Hepatic stellate cell (primary cell): ENCODE measurements at places on chromosomes 13 and 19.

DNA sequence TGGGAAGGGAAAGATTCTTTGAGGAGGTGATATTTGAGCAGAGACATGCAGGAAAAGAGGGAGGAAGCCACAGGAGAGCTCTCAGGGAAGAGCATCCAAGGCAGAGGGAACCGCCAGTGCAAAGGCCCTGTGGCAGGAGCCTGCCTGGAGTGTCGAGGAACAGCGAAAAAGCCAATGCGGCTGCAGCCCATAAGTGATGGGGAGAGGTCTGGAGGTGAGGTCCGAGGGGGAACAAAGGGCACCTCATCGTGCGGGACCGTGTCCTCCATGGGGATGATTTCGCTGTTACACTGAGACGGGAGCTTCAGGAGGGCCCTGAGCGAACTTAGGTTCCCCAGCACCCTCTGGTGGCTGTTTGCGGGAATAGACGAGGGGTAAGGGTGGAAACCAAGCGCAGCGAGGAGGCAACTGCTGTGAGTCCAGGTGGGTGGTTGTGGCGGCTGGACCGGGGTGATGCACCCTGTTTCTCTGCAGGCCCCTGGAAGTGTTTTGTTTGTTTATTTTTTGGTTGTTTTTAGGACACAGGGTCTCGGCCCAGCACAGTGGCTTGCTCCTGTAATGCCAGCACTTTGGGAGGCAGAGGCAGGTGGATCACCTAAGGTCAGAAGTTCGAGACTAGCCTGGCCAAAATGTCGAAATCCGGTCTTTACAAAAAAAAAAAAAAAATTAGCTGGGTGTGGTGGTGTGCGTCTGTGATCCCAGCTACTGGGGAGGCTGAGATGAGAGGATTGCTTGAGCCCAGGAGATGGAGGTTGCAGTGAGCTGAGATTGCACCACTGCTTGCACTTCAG, 5.9 kb upstream of the EHD2 start:
- peak; percentile 75 for DNase-seq

DNA sequence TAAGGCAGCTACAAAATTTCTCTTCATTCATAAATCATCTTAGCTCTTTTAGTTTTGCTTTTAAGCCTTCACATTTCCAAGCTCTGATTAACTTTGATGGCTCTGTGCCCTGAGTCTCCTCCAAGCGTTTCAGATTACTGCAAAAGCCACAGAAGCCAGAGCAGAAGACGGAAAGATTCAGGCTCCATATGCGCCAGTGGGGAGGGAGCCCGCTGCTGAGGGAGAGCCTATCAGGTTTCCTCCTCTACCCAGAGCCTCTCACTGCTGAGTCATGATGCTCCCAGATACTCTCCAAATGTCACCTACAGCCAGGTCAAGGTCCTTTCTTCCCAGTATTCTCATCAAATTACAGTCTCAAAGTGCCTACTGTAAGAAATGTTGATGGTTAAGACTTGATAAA, 193.6 kb downstream of the RAP2A start:
- peak; percentile 13 for DNase-seq

DNA sequence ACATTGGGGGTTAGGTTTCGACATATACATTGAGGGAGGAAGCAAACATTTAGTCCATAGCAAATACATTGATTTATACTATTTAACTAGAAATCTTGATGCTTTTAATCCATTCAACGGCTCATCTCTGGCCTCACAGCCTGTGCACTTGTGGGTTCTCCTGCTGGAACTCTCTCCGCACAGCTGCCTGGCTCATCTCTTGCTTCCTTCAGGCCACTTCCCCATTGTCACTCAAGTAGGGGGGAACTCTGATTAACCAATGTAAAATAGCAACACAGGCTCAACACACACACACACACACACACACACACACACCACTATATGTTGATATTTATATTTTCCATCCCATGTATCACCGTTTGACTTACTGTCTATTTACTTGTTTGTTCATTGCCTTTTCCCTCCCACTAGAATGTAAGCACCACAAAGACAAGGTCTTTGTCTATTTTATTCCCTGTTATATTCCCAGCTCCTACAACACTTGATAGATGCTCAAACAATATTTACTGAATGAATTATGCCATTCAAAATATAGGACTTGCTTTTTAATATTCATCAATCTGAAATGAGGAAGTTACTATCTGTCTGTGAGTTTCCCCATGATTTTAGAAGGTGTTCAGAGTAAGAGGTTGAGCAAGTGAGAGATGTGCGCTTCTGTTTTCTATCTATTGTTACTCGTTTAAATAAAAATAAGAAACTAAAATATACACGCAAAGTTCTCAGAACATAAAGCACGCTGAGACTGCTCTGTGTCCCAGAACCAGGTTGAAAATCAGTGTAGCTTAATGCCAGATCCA, 29.8 kb upstream of the PABPC3 start:
- DNase-seq, result no peak

DNA sequence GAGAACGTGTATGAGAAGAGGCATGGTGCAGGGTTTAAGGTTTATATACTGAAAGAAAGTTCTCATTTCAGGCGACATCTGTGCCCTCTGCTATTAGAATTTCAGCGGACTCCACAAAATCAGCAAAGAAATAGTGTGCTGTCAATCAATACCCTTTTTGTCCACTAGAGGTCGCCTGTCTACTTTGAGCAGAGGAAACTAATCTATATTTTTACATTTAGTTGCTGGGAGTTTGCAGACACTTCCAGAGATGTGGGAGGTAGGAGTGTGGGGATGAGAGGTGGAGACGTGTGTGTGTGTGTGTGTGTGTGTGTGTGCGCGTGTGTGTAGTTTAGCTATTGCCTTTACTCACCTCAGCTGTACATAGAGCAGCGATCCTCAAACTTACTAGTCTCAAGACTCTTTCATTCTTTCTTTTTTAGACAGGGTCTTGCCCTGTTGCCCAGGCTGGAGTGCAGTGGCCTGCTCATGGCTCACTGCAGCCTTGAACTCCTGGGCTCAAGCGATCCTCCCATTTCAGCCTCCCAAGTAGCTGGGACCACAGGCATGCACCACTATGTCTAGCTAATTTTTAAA, 9.7 kb downstream of the INAFM1 start:
- DNase-seq, result no peak

DNA sequence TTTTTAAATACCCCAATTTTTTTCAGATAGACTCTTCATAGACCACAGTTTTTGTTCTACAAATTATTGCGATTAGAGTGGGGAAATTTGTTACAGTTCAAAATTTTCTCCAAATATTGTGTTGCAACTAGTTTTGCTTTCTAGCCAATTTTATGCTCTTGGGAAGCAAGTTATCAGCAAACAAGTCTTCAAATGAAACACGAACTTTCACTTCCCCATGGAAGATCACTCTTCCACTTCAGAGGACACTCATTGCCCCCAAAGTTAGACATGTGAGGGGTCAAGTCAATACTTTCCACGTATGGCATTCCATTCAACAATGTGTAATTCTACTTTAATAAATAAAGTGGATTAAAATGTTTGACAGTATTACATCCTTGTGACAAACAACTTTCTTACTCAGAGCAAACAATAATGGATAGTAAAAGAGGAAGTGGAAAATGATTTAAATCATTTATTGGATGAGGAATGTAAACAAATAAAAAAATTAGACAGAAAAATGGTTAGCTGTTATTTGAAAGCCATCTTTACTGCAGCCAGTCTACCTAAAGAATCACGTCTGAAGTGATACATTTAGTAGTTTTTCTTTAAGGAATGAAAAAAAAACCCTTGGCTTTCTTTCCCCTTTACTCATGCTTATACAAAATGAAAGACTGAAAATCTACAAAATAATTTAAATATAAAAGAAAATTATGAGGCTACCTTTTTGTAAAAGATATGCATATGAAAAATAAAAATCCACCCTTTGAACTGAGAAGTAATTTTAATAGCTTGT, 41.2 kb upstream of the TNFSF11 start:
- DNase-seq, result no peak

DNA sequence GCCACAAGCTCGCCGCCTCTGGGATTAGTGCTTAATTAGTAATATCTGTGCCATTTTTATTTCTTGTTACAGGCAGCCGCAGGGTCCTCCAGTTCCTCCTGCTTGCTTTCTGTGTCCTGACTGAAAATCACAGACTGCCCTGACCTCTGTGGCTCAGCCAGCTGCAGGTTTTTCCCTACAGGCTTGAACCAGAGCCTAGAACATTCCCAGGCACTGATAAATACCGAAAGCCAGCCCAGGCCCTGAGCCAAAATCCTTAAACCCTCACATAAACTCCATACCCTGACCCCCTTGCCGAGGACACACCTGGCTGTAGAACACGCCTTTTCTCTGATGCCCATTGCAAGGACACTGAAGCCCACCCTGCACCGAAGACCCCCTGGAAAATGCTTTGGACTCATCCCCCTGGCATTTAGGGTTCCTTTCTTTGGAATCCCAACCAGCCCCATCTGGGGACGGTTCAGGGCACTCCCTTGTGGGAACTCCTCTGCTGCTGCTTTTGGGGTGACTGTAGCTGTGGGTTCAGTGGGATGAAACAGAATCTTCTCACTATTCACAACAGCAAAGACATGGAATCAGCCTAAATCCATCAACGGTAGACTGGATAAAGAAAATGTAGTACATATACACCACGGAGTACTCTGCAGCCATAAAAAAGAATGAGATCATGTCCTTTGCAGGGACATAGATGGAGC, 15.5 kb downstream of the DPP9 start:
- no peak for DNase-seq

DNA sequence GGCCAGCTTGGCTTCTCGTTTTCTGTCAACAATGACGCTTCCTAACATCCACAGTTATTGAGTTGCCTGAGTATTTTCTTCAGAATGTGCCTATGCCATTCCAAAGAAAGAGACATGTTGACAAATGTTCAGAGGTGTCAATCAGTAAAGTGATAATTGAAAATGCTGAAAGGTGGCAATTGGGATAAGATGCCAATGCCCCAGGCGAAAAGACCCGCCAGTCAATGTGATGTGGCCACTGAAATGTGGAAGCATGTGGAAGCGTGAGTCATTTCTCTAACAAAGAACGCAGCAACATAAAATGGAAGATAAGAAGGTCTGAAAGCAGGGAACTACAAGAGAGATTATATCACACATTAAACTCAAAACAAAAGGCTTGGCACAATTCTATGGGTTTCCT, 882.2 kb upstream of the SLC10A2 start:
- DNase-seq, result no peak

DNA sequence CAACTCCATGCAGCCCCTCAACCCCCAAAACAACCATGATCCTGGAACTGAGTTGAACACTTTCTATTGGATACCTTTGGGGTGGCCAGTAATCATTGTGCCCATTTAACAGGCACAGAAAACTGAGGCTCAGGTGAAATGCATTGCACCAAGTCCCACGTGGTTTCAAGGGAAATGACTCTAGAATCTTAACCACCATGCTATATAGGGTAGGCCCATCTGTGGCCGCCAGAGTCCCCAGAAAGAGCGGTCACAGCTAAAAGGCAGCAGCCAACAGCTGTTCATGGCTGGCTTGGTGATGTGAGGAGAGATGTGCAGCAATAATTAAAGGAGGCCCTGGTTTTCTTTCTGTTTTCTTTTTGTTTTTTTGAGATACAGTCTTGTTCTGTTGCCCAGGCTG, 2.6 kb downstream of the CNN1 start:
- no peak for DNase-seq

- no peak for DNase-seq
Observed at GRCh38 chr13:27822258-27822872, 30.1 kb downstream of the GSX1 start.

GRCh38 chr13:49071341-49071937, 95.7 kb downstream of the FNDC3A start:
- DNase-seq, result no peak

GRCh38 chr13:46576762-46577161, 23.8 kb downstream of the LRCH1 start:
- no peak for DNase-seq

- DNase-seq, result peak; percentile 21
Observed at GRCh38 chr13:30191491-30192100, 115.8 kb downstream of the KATNAL1 start.

- no peak for DNase-seq
Observed at GRCh38 chr13:105153611-105154010, 1381.9 kb downstream of the EFNB2 start.

- no peak for DNase-seq
Observed at GRCh38 chr13:62093984-62094780, 678.5 kb upstream of the PCDH20 start.

DNA sequence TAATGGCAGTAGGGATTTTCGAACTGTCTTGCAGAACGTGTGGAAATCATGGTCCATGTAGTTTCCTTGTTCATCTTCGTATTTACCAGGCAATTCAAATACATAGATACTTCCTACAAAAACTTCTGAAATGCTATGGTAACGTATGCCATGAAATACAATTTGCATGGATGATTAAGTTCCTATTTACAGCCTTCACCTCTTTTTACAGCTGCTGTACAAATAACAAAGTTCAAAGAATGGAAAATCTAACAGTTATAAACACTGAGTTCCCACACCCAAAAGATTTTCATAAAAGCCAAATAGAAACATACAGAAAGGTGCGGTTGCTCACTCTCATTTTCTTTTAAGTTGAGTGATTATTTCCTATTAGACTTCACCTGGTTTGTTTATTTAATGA, 115.8 kb upstream of the TNFSF11 start:
- DNase-seq, result no peak

DNA sequence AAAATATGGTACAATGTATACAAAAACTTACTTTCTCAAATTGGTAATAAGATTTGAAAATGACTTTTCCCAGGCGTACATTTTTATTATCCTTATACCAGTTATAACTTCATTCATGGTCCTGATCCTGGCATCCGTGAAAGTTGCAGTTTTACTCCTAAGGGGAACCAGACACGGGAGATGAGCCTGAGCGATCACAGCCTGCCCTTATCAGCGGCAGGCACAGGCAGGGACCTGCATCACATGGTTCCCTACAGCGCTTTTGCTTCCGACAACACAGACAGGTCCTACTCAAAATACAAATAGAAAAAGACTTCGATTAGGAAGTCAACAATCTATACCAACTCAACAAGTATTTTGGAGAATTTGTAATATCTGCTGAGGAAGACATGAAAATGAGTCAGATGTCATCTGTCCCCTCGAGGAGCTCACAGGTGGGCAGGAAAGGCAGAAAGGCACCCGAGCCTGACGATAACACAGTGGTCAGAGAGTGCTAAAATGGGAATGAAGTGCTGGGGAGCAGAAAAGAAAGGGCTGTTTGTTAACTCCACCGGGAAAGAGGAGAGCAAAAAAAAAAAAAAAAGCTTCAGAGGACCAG, 93.4 kb downstream of the ABCC4 start:
- DNase-seq, result no peak

DNA sequence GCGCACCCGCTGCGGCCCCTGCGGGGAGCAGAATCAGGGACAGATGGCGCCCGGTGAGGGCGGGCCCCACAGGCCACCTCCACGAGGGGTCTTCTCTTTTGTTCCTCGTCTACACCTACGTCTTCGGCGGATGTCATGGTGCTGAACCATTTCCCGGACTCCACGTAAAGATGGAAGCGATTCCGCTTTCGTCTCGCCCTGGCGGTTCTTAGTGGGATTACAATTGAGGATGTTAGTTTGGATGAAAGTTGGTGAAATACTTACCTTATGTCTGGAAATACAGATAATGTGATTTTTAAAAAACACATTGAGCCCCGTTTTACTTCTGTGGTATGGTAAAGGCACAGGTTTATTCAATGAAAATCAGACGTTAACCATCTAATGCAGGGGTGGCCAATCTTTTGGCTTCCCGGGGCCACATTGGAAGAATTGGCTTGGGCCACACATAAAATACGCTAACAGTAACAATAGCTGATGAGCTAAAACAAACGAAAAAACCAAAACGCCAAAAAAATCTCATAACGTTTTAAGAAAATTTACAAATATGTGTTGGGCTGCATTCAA, 1.4 kb upstream of the ZMYM5 start:
- peak; percentile 60 for DNase-seq
